ENCODE measurements at places on chromosomes 7 and 10. TPM values are rescaled to one million over a fixed set of nuclear protein-coding genes. Genes with fewer than 3 reads are reported as not detected.

GRCh38 chr7:133539016-133539415 lies 286.1 kb downstream of the EXOC4 start:
- no peak for DNase-seq

DNA sequence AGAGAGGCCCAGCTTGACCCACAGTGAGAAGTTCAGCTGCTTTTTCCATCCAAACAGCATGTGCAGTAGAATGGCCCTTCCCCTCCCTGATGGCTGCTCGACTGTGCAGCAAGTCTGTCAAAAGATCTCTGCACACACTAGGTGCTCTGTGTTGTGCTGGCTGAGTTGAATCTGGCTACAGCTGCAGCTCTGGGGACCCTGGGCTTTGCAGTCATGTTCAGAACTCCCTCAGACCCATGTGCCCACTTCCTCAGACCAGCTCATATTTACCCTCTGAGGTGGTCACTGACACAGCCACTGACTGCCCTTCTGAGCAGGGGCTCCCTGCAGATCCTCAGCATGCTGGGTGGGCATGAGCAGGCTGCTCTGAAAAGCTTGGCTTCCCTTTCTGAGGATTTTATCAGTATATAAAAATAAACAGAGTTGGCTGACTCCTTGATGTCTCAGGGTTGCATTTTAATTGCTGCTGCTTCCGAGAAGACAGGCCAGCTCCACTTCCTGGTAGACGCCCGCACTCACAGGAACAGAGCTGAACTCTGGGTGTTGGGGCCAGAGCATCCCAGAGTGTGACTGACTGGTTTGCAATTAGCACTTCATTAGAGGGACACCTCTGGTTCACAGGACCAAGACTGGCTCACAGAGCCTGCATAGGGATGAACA lies 507.9 kb downstream of the RPS24 start:
- DNase-seq: no peak

- peak; percentile 55 for DNase-seq
Measured at GRCh38 chr10:31774299-31774900, 154.2 kb downstream of the ARHGAP12 start.

GRCh38 chr10:93436591-93437085 lies 45.5 kb downstream of the MYOF start:
- peak; percentile 91 for DNase-seq

The CYP26A1 gene
- polyA plus RNA-seq: not detected

The HKDC1 gene
- not detected for polyA plus RNA-seq

The DLG5 gene
- polyA plus RNA-seq: 28.0 TPM

GRCh38 chr10:28777911-28778310 lies 100.6 kb downstream of the BAMBI start:
- no peak for DNase-seq

- no peak for DNase-seq
Measured at GRCh38 chr10:69831231-69831855, 29.6 kb downstream of the COL13A1 start.

GRCh38 chr7:138796038-138796615 lies 1.7 kb upstream of the TMEM213 start:
- DNase-seq: no peak

DNA sequence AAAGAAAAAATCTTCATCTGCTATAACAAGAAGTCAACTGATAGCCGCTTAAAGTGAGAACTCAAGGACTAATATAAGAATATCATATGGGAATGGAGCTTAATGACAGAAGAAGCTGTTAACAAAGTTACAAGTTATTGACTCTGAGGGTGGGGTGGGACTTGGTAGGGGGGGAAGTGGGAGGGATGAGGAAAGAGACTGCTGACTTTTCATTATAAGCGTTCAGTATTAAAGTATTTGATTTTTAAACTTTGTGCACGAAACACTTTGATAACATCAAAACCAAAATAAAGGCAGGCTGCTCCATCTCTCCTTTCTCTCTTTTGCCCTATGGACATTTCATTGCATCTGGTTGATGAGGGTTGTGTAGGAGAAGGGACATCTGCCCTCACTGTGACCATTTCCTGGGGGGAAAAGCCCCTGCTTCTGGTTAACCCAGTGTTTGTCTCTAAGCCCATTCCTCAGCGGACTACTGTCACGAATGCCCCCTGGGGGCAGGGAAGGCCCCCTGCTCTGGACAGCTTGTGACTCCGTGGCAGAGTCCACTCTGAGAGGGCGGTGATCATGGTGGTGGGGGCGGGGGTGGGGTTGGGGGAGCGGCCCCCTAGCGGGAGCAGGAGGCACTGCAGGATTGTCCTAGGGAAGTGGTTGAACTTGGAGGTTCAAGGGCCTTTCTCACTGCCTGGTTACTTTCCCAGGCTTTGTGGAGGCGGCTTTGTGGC lies 17.4 kb downstream of the SLC13A4 start:
- DNase-seq: no peak

The RALA gene
- 45.9 TPM for polyA plus RNA-seq

GRCh38 chr7:155791214-155791737 lies 21.0 kb downstream of the SHH start:
- no peak for DNase-seq

DNA sequence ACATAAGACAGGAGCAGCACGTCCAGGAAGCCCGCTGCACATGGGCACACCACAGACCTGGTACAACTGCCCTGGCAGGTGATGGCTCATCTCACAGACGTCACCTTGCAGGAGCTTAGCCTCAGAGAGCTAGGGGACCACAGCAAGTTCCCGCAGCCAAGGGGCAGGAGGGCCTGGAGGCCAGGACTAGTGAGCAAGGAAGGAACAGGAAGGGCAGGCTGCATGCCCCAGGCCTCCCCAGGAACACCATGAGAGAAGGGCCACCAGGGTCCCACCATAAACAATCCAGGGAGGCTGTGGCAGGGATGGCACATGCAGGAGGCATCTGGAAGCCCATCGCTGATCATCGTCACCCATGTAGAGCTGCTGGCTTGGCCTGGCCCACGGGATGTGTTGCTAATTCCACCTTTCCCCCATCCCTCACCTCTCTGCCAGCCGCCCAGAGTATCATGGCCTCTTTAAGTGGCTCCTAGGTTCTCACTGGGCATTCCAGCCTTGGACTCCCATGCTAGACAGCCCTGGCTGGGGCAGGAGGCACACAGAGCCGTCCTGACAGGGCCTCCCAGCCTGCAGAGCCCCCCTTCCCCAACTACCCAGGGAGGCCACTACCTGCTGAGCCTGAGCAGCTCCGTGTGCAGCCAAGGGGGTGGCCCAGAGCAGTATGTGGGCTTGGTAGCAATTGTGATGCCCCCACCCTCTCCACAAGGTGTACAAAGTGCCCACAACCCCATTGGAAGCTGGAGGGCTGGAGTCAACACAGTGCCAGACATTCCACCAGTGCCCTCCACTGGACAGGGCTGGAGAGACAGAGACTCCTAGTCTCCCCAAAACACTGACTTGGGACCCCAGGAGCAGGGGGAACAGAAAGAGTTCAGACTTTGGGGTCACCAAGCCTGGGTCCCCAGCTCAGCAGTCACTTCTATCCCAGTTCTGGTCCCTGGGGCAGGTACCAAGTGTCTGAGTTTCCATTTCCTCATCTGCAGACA lies 35.5 kb downstream of the GRID1 start:
- no peak for DNase-seq

DNA sequence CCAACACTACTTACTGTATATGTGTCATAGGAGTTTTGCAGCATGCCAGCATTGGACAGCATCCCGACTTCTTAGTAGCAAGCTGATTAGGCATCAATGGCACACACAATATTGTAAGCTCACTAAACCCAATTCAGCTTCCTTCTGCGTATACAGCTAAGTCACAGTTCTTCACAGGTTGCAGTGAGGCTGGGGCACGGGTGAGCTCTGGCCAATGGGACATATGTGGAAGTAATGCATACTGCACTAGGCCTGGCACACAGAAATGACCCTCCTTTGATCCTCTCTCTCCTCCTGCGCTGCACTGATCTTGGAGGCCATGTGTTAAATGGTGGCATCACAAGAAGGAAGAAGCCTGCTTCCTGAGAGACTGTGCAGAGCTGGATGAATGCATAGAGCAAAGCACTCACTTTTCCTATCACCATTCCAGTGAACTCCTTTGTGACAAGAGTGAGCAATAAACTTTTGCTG lies 11.9 kb downstream of the RAB11FIP2 start:
- no peak for DNase-seq

DNA sequence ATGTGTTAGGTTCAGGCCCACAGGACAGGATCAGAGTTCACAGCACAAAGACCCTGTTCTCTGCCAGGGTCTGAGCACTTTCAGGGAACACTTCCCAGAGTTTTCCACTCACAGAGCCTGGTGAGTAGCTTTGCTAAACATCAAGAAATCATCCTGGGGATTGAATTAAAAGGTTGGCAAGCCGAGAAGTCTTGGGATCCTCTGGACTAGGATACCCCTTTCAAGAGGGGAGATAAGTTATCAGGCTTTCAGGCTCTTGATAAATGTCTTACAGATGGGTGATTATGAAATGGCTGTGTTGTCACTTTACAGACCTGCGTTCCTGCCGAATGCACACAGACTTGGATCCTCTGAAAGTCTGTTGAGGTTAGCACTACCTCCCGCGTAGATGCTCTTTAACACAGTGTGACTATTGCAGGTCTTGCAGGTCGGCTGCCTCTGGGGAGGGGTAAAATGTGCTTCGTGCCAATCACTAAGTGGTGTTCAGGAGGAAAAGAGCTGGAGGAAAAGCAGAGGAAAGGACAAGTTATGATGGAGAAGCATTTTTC lies 473.5 kb upstream of the AKR1E2 start:
- DNase-seq: no peak

DNA sequence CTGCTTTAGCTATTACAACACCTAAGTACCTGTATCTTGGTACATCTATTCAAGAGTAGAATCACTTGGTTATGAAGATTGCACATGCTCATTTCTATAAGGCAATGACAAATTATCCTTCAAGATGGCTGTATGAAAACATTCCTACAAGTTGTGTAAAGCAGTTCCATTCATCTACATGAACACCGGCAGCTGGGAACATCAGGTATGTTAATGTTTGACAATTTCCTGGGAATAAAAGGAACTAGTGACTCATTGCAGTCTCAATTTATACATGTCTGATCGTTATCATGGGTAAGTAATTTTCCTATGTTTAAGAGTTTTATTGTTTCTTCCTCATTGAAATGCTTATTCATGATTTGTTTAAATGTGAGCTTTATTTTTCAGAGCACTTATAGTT lies 203.2 kb upstream of the SEMA3E start:
- DNase-seq: no peak

- DNase-seq: no peak
Measured at GRCh38 chr7:112122798-112123197, 83.4 kb downstream of the DOCK4 start.

- DNase-seq: peak; percentile 56
Measured at GRCh38 chr10:85916994-85917573, 449.5 kb downstream of the GRID1 start.

DNA sequence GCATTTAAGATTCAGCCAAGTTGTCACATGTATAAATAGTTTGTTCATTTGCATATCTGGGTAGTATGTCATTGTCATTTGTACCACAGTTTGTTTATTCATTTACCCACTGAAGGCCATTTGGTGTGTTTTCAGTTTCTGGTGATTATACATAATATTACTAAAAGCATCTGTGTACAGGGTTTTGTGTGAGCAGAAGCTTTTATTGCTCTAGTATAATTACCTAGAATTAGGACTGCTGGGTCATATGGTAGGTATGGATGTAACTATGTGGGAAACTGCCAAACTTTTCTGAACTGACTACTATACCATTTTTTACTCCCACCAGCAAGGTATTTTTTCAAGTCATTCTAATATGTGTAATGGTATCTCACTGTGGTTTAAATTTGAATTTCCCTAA lies 584.0 kb upstream of the GHITM start:
- DNase-seq: no peak

GRCh38 chr10:133537546-133538545 lies 10.7 kb downstream of the CYP2E1 start:
- no peak for DNase-seq

- peak; percentile 68 for DNase-seq
Measured at GRCh38 chr7:116210345-116211005, at the start of gene TES. TSS of gene TES (plus strand) at chr7:116210539. CDS start at chr7:116210708, 169 bp downstream.

DNA sequence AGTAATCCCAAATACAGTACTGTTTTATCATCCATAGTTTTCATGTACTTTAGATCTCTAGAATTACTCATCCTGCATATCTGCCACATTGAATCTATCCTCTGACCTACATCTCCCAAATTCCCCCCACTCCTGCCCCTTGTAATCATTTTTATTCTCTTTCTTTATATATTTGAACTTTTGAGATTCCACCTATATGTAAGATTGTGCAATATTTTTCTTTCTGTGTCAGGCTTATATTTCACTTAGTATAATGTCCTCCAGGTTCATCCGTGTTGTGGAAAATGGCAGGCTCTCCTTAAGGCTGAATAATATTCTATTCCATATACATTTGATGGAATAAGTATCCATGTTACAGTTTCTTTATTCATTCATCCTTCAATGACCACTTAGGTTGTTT lies 640.4 kb downstream of the POM121L12 start:
- DNase-seq: no peak

- no peak for DNase-seq
Measured at GRCh38 chr7:45924283-45924682, 3.2 kb upstream of the IGFBP3 start.

The MRC1 gene
- polyA plus RNA-seq: 13.7 TPM

GRCh38 chr7:119545118-119545517 lies 727.9 kb upstream of the KCND2 start:
- DNase-seq: no peak

DNA sequence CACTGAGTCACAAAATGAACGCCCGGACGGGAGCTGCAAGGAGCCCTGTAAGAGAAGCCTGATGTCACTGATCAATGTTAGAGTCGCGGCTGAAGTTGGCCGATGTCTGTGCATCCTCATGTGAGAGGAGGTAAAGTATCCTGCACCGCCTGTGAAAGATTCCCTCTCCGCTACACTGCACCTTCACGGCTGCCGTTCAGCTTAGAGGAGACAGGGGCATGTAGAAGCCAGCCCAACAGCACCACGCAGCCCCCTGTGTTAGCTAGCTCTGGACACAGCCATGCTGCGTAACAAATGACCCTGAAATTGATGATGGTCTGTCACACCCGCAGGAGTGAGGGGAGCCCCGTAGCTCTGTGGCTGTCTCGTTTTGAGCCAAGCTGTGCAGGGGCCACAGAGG lies 81.5 kb upstream of the DIP2C start:
- no peak for DNase-seq

DNA sequence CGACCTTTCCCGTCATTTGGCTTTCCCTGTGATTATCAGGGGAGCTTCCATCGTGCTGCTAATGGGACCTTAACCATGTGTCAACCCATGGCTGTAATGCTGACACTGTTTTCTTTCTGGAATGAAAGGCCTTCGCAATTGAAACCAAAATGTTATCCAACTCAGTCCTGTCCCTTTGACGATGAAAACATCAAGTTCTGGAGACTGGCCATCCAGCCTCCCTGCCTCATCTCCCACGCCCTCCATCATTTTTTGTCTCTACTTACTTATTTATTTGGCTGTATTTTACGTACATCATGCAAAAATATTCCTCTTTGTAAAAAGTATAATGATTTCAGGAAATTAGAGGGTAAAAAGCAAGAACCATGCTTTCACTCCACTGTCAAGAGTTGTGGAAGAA lies 69.8 kb downstream of the EGFR start:
- no peak for DNase-seq
